ENCODE measurements at places on chromosomes 12 and 14.

DNA sequence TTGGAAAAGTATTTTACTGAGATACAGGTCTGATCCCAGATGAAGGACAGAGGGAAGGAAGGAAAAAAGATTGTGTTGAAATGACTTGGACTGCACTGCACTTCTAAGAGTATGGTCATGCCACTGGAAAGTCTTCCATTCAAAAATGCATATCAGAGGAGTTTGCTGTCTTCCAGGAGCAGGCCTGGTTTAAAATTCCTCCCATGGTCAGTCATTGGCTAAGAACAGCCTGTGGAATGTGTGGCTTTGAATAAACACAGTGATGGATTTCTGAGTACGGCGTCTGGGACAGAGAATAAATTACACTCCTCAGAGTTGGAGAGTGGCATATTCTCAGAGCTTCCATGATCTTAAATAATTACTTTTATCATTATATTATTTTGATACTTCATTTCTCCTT is 245.8 kb upstream of the PDZRN4 start:
- DNase-seq = no peak

- no peak for DNase-seq
These were observed 1961.8 kb upstream of the FLRT2 start for GRCh38 chr14:83568141-83568540.

DNA sequence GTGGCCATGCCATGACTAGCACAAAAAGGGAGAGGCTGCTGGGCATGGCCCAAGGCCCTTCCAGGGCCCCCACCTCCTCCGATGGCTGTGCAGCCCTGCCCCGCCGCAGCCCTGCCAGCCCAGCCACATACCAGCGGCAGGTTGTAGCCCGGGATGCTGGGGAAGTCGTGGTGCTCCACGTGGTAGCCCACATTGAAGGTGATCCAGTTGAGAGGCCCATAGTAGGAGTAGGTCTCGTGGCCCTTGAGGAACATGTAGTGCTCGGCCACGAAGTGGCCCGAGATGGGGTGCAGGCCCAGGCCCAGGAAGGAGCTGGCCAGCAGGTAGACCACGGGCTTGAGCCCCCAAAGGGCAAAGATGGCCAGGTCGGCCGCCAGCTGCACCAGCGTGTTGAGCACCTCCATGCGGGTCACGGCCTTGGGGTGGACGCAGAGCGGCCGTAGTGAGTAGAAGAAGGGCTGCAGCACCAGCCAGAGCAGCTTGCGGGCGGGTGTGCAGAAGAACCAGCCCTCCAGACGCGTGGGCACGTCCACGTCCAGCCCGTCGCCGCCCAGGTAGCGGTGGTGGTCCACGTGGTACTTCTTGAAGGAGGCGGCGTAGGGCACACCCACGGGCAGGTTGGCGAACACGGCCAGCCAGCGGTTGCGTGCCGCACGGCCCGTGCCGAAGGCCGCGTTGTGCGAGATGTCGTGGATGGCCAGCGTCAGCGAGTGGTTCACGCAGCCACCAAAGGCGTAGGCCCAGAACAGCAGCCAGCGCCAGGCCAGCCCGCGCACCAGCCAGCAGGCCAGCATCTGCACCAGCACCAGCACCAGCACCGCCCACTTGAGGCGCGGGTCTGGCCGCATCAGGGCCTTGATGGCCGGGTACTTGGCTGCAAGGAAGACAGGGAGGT is 10.4 kb downstream of the DEGS2 start:
- no peak for DNase-seq

- no peak for DNase-seq
These were observed 4.0 kb downstream of the CHD4 start for GRCh38 chr12:6603095-6603567.

Data from HuH-7.5 (cell line).